ENCODE measurements at places on chromosomes 5 and 9.

- DNase-seq = peak; percentile 75
Measured at GRCh38 chr5:149371296-149371962, 7.7 kb downstream of the IL17B start.

GRCh38 chr9:124259158-124259808, 1.5 kb downstream of the NEK6 start:
- DNase-seq = no peak

- DNase-seq = no peak
Measured at GRCh38 chr5:135843571-135844337, 9.3 kb downstream of the SLC25A48 start.

GRCh38 chr5:77305956-77306355, 95.5 kb downstream of the PDE8B start:
- DNase-seq = no peak

- peak; percentile 94 for DNase-seq
Measured at GRCh38 chr5:134411546-134412266, at the start of gene CDKN2AIPNL. CDKN2AIPNL (minus strand) TSS chr5:134411881; CDS start chr5:134411854, 27 bp downstream.

DNA sequence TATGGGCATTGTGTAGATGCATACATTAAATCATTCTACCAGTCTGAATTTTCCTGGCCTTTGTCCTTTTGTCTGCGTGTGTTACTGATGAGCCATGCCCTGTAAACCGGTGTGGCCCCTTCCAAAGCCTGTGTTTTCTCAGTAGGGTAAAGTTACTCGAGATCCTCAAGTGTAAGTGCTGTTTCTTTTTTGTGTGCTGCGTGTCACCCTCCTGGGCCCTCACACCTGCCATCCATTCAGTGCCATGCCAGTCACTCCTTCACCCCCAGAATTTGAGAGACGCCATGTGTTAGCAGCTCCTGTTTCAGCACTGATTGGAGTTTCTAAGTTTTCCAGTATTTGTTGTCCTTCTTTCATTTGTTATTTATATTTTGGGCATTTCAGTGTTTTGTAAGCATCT, 288.2 kb downstream of the FANCC start:
- no peak for DNase-seq

- DNase-seq = no peak
Measured at GRCh38 chr5:178378527-178379484, 146.2 kb upstream of the PHYKPL start.

- DNase-seq = no peak
Measured at GRCh38 chr5:12322042-12322441, 417.8 kb upstream of the CTNND2 start.

DNA sequence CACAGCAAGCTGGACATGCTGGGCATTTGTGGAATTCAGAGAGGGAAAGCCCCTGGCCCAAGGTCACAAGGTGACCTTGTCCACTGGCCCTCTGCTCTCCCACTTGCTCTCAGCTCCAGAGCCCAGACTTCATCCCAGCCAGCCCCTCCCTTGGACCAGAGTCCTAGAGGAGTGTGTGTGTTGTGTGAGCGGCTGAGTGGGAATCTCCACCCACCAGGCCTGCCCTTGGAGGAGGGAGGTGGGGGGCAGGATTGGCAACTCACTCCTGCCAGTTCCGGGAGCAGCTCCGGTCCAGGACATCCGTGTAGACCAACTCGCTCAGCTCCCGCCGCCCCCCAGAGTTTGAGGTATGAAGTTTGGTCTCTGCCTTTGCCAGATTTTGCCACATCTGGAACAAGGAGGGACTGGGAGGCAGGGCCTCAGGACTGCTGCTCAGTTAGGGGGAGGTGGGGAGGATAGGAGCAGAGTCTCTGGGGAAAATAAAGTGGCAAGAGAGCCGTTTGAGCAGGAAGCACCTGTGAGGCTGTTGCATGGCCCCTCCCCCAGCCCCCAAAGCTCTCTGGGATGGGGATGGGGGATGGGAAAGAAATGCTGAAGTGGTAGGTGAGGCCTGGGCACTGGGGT, 1.4 kb downstream of the MZB1 start:
- no peak for DNase-seq

DNA sequence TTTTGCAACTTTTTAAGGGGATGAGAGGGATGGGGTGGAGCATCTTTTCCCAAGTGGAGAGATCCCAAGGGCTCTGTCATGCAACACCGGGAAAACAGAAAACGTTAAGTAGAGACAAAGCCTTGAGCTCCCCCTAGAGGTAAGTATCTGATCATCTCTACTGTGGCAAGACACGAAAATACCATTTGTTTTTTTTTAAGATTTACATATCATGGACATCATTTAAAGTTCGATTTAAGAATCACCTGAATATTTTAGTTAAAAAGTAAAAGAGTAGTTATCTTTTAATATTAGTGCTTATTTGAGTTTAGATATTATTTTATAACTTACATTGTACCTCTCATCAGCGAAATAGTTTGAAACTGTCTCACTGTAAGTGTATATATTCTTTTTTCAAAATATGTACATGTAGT, 200.4 kb downstream of the LRRC70 start:
- peak; percentile 15 for DNase-seq

DNA sequence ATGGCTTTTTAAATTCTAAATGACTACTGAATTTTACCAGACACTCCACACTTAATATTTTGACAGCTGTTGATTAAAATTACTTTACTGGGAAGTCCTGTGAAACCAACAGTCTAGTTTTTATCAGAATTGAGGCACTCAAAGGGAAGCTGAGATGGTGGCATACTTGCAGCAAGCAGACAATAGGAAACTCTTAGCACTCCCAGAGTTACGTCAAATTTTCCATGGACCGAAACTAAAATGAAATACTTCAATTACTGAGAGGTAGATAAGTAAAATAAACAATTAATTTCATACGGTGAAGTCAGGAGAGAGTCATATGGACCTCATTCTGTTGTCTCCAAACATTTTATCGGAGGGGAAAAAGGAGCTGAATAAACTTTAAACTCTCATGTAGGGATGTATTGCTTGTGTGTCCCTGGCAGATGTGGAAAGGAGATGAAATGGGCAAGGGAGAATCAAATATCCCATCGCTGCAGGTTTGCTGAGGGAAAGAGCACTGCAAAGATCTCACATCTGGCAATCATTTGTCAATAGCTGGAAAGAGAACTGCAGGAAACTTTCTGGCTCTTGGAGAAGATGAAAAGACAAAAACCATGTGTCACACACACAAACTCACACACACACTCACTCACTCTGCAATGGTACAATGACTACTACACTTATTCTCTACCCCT, 189.4 kb downstream of the BNC2 start:
- DNase-seq = no peak

GRCh38 chr5:108196276-108196675, 185.6 kb downstream of the FBXL17 start:
- no peak for DNase-seq

GRCh38 chr9:108544866-108545265, 310.9 kb downstream of the ACTL7B start:
- no peak for DNase-seq

GRCh38 chr5:32145378-32145777, 28.7 kb downstream of the GOLPH3 start:
- DNase-seq = no peak

- DNase-seq = no peak
Measured at GRCh38 chr5:8788246-8788645, 757.6 kb downstream of the SEMA5A start.

GRCh38 chr9:116605060-116605459, 82.0 kb upstream of the TRIM32 start:
- DNase-seq = no peak

- no peak for DNase-seq
Measured at GRCh38 chr5:98436667-98437066, 336.8 kb upstream of the RGMB start.

DNA sequence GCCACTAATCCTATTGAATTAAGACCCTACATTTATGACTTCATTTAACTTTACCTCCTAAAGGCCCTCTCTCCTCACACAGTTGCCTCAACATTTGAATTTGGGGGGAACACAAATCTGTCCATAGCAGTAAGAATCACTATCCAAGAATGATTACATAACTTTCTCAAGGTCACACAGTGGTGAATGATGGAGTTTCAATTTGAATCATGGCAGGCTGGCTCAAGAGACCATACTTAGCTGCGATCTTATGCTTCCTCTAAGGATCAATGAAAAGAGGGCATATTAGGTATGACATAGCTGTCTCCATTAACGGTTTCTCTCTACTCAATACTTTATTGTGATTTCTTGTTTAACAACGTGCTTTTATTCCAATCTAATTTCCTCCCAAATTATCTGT, 44.1 kb upstream of the PDE4D start:
- no peak for DNase-seq

- peak; percentile 49 for DNase-seq
Measured at GRCh38 chr9:133787754-133788025, 49.5 kb upstream of the SARDH start.

DNA sequence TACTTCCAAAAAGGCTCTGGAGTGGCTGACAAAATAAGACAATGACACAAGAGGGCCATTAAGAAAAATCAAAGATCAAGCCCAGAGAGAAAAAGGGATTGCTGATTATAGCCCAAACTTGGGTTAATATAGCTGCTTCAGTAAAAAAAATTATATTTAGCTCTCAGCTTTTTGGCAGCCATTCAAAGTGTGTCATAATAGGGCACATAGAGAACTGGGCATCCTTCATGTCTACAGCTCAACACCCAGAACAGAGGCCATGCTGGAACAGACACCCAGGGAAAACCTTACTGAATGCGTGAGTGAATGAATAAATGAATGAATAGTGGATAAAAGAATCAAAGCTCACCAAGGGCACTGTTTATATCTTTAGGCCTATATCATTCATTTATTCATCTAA, 110.1 kb downstream of the SLIT3 start:
- DNase-seq = no peak

- DNase-seq = peak; percentile 86
Measured at GRCh38 chr9:19788152-19788551, 685 bp downstream of the SLC24A2 start.

- DNase-seq = no peak
Measured at GRCh38 chr9:5762421-5762820, 70.5 kb downstream of the ERMP1 start.

GRCh38 chr9:89746385-89747116, 141.7 kb downstream of the GADD45G start:
- peak; percentile 92 for DNase-seq

- DNase-seq = peak; percentile 99
Measured at GRCh38 chr5:43313035-43313853, at the start of gene HMGCS1. HMGCS1 (minus strand) TSS chr5:43313412; CDS start chr5:43298965, 14,447 bp downstream.

DNA sequence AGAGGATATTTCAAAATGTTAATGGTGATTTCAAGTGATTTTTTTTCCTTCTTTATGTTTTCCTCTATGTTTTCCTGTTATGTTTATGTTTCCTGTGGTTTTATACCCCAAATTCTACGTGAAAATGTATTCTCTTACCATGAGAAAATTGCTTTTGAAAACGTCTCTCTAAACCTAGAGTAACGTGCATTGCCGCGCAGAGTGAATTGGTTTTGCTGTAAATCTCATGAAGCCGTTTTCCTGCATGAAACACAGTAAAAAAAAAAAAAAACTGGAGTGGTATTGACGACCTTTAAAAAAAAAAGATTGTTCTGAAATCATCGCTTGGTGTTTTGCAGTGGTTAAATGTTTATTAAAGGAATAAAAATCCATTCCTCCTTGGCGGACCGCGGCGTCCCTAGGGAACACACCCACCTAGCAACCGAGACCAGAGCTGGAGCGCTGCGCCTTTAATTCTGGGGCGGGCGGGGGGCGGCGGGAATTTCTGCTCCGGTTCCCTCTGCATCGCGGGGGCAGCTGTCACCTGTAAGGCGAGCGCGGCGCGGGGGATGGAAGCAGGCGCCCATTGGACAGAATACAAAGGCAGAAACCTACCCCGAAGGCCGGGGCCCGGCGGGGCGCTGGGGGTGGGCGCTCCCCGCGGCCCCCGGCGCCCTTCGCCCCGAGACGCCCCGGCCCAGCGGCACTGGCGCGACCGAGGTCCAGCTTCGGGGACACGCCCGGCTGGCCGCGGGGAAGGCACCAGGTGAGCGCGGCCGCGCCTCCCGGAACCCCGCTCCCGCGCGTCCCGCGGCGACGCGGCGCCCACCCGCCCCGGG, at the start of gene SOWAHA:
TSS of gene SOWAHA (plus strand) at position 522 of the 818 bp plus-strand sequence. CDS start 320 bp downstream, outside the sequence.
- DNase-seq = peak; percentile 76

- DNase-seq = peak; percentile 86
Measured at GRCh38 chr9:105157171-105157583, 87.3 kb upstream of the SLC44A1 start.

DNA sequence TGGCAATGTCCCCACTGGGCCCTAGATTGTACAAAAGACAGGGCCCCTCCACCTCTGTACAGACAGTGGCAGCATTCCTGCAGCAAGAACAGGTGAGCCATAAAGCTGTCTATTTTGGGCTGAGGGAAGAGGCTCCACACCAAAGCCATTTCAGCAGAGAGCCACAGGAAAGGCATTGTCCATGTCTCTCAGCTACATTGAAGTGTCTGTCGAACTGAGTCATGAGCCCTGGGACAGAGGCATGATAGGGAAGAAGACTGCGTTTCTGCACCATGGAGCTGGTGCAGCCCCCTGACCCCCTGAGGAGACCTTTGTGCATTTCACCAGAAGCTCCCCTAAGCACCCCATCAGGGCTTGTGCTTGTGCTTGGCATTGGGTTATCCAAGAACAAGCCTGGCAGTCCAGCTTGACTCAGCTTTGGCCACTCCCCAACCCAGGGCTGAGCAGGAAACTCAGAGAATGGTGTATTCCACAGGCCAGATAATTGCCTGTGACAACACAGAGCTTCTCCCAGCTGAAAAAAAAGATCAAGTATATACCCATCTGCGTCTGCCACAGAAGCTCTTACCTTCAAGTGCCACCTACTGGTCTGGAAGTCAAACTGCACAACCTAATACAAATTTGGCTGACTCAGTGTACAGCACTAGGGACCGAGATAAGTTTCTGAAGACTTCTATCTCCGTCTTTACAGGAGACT, 5.9 kb upstream of the FRMD3 start:
- peak; percentile 29 for DNase-seq

GRCh38 chr5:58381566-58381965, 78.3 kb downstream of the PLK2 start:
- no peak for DNase-seq

- DNase-seq = no peak
Measured at GRCh38 chr9:96129747-96130146, 172.2 kb downstream of the HSD17B3 start.

GRCh38 chr9:79221084-79221483, 350.7 kb upstream of the TLE4 start:
- DNase-seq = no peak

- no peak for DNase-seq
Measured at GRCh38 chr9:128809831-128810230, 8.5 kb upstream of the ENDOG start.

- DNase-seq = peak; percentile 74
Measured at GRCh38 chr5:38420691-38421390, 135.6 kb downstream of the LIFR start.

GRCh38 chr5:44543511-44543910, 154.3 kb upstream of the FGF10 start:
- no peak for DNase-seq

- DNase-seq = no peak
Measured at GRCh38 chr9:27117489-27118135, 8.6 kb downstream of the TEK start.

DNA sequence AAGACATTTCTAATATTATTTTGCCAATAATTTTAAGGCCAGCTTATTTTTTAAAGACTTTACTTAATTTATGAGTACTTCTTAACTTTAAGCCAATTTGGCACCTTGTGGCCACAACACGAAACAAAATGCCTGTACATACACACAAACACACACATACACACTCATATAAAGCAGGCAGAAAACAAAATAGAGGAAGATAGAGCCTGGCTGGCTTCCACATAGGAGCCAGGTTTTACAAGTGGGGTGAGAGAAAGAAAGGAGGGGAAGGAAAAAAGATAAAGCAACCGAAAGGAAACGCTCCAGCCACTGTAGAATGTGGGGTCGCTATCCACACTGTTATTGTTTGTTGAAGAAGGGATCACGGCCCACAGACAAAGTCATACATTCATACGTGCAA, 10.4 kb downstream of the GMCL2 start:
- DNase-seq = no peak

- DNase-seq = no peak
Measured at GRCh38 chr9:4887556-4887955, 94.8 kb downstream of the RCL1 start.
